ENCODE measurements at places on chromosomes 1 and 21.
A peak's percentile ranks its signal among the peaks of the same experiment; 100 is the strongest.

GRCh38 chr1:182330303-182330702, 61.3 kb downstream of the GLUL start:
- DNase-seq = no peak

DNA sequence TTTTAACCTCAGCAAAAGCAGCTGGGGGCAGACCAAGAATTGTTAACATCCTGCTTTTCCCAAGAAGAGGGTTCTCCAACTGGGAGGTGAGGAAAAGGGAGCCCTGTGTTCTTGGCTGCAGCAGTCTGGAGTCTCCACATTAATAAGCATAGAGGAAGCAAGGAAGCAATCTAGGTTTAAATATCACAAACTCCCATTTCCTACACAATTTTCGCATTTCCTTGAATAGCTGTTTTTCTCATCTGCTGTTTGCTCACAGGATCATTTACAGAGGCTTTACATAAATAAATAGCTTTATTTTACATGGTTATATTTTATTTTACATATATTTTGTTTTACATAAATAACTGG, 124.0 kb downstream of the TRIM33 start:
- DNase-seq = no peak

DNA sequence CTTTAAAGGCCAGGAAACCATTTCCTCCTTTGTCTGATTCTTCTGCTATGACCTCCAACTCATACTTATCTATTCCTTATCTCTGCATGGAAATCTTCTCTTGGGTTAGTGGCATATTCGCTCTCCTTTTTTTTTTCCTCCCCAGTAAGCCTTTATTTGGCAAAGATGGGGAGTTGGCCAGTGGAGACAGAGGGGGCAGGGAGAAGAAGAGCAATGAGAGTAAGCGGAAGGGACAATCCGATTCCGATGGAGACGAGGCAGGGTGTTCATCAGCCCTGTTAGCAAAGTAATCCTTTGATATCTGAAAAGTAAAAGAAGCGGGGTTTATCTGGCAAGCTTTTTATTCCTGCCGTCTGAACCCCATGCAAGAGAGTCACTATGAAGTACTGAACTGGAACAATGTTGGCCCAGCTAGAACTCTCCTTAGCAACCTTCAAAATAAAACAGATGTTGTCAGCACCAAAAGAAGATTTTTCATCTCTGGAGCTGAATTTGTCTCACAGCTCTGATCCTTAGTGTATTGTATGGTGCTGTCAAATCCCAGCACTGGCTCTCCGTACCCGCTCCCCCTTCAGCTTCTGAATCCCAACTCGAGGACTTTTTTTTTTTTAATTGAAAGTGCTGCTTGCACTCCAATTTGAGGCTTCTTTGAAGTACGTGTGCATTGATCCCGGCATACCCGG, 40.9 kb downstream of the PTGFRN start:
- no peak for DNase-seq

DNA sequence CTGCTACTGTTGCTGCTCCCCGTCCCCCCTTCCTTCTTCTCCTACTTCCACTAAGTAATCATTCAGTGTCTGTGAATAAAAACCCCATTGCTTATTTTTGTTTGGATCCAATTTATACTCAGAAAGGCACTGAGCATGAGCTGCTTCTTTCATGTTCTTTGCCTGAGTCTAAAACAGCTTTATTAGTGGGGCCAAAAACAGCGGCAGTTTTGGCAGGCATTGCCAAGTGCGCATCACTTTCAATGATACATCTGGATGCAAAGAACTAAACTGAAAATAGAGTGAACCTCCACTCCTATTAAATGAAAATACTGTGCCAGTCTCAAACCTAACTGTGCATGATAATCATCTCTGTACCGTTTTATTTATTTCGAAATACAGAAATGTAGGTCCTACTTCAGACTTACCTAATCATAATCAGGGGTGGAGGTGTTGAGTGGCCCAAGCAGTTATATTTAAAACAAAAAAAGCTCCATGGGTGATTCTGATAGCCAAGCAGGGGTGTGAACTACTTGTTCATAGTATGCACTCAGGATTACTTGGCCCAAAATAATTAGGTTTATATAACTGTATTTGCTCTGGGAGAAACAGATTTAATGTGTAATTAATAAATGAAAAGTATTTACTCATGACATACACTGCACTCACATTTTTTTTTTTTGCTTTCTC, 48.4 kb downstream of the NEK7 start:
- DNase-seq = no peak

- DNase-seq = no peak
Observed at GRCh38 chr1:84885469-84885868, 7.5 kb downstream of the LPAR3 start.

GRCh38 chr1:164772635-164773034, 213.7 kb downstream of the PBX1 start:
- DNase-seq = peak; percentile 91

DNA sequence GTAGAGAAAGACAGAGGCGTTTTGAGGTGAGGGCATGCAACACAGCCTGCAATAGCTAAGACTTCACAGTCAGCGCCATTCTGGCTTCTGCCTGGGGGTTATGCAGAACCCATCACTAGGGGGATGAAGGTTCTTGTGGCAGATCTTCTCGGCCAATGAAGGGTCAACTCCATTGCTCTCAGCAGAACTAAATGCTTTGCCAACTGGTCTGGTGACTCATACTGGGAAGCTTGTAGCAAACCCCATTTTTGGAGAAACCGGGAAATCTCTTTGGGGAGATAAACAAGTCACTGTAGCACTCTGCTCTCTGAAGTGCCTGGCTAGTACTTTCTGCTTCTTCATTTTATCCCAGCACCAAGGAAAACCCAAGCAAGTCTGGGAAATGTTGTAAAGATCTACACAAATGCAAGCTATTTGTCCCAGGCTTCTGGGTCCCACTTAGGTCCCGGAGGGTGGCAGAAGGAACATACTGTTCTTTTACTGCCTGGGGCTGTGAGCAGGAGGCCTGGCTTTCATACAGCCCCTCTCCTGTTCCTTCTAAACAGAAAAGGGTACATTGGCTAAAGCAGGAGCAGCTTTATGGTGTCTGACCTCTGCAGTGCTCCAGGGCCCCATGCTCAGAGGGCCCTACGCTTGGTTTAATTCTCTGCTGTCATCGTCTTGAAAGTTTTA, 28.8 kb downstream of the SHISA4 start:
- DNase-seq = peak; percentile 77

DNA sequence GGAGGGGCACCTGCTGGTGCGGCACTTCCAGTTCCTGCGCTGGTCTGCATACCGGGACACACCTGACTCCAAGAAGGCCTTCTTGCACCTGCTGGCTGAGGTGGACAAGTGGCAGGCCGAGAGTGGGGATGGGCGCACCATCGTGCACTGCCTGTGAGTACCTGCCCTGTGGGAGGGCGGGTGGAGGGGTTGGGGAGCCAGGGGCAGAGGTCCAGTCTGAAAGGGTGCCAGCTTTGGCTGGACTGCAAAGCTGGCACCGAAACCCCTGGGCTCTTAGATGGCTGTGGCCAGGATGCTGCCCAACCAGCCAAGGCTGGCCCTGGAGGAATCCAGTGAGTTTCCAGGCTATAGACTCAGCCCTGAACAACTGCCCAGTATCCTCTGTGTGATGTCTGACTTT, 87.3 kb downstream of the PTPRU start:
- no peak for DNase-seq

GRCh38 chr1:19414515-19415121, 70.7 kb downstream of the CAPZB start:
- no peak for DNase-seq

DNA sequence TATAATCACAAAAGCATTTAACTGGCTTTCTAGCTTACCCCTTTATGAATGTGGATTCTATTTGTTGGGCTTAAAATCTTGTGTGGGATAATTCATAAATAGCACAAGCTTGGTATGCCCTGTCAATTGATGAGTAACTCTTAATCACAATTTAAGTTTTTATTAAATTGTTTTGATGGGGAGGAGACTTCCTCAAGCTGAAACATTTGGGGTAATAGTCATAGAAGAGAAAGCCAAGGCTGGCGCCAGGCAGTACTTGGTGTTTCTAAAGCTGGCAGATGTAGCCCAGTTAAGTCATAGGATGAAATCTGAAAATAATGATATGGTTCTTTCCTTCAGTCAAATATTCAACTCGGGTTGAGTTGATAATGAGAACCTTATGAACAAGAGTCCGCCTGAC, 167.2 kb downstream of the FMN2 start:
- peak; percentile 98 for DNase-seq

- DNase-seq = no peak
Observed at GRCh38 chr21:32537569-32537881, 47.8 kb downstream of the TCP10L start.

DNA sequence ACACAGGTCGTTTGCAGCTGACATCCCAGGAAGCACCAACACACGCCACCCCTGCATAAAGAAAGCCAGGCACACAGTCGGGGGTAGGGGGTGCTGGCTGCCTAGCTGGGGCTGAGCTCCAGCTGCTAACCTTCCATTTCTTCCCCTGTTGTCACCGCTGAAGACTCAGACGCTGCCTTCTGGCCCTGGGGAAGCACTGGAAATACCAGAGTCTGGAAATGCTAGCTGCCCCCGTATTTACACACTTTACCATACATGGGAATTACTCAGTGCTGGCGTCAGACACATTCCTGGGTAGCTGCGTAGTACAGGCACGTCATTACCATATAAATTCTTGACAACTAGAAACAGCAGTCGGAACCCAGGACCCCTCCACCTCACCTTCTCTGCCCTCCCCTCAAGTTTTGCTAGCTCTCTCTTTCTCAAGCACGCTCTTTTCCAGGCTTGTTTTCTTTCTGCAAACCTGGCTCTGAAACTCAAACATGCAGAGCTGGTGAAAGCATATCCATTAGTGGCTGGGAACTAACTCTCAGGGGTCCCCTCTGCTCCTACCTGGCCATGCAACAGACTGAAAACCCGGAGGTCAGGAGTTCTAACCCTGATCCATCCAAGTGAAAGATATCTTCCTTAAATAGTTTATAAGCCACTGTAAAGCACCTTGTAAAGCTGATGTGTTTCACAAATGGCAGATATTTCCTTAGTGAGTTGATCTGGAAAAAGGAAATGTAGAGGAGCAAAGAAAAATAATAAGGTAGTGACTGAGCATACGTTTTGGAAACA, 3.3 kb downstream of the CSRP1 start:
- peak; percentile 99 for DNase-seq

- DNase-seq = no peak
Observed at GRCh38 chr1:12384836-12385456, 155.1 kb downstream of the VPS13D start.

DNA sequence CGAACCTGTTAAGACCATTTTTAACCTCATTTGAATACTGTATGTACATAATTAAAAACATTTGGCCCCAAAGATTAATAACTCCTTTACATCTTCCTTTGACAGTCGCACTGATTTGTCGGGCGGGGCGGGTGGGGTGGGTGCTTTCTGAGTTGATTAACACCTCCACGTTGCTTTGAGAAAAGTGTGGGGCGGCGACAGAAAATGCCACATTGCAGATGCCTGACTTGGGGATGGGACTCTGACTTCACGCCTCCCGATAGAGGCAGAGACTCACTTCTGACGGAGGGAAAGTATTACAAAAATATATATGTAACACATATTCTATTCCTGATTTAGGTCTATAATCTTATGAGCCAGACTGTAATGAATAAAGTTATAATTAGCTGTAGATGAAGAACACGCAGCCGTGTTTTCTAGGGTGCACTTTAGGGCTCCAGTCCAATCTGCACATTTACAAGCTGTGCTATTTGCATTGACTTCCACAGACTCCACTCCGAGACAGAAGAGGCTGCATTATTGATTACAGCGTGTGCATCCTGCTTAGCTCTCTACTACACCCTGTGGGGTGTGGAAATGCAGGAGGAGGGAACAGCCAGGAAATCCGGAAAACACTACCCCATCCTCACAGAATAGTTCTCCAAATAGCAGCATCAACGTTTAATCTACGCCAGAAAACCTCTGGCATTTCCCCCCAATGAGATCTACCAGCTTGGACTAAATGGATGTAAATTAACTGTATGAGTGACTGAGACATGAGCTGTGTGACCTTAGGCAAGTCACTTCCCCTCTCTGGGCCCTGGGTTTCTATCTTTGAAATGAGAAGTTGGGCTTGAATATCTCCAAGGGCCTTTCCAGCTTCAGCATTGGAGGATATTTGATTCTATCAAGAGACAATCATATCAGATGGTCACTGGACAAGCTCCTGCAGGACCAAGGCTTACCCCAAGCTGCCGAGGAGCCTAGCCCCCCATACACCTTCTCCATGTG, 308.0 kb downstream of the RRAGC start:
- no peak for DNase-seq

DNA sequence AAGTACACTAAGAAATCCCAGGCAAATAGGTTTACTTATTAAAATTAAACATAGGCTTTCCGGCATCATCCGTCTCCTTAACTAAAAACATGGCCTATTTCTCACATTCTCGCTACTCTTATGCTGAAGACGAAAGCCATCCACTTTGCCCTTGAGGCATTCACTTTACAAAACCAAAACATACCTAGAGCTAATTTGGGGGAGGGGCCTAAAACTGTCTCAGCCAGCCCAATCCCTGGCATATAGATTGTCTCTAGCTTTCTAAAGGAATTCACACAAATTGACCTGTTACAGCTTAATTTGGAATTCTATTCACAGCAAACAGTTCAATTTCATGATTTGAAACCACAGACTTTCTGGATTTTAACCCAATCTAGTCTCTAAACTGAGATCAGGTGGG, 34.8 kb downstream of the SLC35D1 start:
- no peak for DNase-seq

DNA sequence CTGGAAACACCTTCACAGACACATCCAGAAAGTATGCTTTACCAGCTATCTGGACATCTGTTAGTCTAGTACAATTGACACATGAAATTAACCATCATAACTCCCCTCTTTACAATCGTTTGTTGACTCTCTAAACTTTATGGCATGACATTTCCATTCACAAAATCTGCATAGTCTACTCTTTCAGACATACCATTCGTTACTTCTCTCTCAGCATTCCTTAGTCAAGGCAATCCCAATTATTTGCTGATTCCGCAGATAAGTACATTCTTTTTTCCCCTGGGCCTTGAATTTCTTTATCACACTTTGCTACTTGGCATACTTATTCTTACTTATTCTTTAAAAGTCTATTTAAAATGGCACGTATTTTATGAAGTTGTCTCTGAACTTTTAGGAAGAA, 15.1 kb upstream of the CRB1 start:
- DNase-seq = no peak

DNA sequence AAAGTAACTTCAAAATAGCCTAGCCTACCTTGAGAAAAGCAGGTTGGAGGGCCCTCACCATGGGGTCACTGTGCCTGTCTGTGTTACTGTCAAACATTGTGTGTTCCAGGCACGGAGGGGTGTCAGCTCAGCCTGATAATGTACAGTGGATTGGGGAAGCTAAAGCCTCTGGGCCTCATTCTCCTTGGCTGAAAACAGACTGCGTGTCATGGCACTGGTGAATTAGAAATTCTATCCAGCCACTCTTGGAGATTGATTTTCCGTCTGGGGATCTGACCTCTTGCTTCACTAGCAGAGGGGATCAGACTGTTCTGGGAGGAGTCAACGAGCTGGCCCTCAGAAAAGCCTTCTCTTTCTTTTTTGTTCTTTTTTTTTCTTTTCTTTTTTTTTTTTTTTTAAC, 123.5 kb upstream of the HOOK1 start:
- no peak for DNase-seq

DNA sequence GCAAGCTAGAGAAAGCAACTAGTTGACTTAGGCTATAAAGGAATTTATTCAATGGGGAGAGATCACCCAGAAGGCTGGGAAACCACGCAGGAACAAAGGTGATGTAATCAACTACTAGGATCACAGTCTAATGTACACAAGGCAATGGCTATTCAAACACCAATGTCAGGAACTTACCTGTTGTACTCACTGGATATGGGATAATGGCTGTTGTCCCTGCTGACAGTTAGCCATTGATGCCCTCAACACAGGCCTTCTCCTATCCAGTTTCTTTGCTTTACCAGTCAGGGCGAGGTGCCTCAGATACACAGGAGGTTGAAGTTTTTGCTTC, 32.3 kb downstream of the C21orf91 start:
- DNase-seq = no peak
